ENCODE measurements at places on chromosomes 7 and 10. TPM values are rescaled to one million over a fixed set of nuclear protein-coding genes. Genes with fewer than 3 reads are reported as not detected.
A peak's percentile ranks its signal among the peaks of the same experiment; 100 is the strongest.

DNA sequence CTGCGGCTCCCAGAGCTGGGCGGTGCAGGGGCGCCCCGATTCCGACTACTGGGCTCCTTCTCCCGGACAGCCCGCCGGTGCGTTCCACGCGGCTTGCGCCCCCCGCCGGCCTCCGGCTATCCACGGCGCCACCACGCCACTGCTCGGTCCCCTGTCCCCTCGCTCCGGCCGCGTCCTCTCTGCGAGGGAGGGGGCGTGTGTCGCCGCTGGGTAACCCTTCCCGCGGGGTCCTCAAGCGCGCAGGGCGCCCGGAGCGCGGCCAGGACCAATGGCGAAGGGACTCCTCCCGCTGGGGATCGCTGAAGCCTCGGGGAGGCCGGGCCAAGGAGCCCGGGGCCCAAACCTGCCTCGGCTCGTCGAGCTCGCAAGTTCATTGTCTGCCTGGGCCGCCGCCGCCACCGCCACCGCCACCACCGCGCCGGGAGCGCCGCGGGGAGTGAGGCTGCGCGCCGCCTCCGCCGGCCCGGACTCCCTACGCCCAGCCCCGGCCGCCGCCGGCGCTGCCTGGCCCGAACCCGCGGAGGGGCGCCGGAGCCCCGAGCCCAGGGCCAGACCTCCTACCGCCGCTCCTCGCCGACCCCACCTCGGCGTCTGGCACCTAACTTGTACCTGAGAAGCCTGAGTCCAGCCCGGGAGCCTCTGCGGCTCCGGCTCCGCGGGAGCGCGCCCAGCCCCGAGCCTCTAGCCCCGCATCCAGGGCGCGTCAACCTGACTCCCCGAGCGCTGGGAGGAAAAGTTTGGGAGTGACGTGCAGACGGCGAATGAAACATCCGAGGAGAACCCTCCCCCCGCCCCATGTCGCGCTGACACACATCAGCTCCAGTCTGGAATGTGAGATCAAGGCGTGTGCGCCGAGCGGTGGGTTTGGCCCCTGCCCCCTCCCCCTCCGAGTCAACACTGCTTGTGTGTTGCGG, at the start of gene CHST15:
Gene CHST15, minus strand, starts transcription at position 739 of the 914 bp plus-strand sequence. CDS start 47,386 bp downstream, outside the sequence.
- H3K4me3 ChIP-seq: peak within 1 kb of the TSS; percentile 18
- H3K4me1 ChIP-seq: peaks cover 16% of the 10 kb centered on the region
- no peak for DNase-seq
- no peak within 1 kb of the TSS for H3K27ac ChIP-seq
- peaks cover 58% of the 10 kb centered on the region for H3K27me3 ChIP-seq

DNA sequence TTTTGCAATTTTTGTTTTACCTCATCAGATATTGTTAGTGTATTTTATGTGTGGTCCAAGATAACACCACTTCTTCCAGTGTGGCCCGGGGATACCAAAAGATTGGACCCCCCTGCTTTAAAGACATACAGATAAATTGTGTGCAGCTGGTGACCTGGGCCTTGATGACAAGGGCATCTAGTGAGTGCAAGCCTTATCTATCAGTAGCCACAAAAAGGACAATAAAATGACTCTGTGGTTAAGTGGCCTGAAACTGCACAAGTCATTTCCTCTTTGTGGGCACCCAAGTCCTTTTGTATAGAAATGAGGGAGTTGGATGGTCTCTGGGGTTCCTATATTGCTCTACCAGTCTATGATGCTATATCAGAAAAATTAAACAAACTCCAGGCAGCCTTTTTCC, 98.1 kb downstream of the PARD3 start:
- no peaks in the 10 kb centered on the region for H3K27me3 ChIP-seq
- DNase-seq: no peak
- H3K4me3 ChIP-seq: no peak overlapping the region
- peaks cover 75% of the 10 kb centered on the region for H3K4me1 ChIP-seq
- peak overlapping the region; percentile 15 for H3K27ac ChIP-seq
- no peaks in the 10 kb centered on the region for H3K36me3 ChIP-seq

DNA sequence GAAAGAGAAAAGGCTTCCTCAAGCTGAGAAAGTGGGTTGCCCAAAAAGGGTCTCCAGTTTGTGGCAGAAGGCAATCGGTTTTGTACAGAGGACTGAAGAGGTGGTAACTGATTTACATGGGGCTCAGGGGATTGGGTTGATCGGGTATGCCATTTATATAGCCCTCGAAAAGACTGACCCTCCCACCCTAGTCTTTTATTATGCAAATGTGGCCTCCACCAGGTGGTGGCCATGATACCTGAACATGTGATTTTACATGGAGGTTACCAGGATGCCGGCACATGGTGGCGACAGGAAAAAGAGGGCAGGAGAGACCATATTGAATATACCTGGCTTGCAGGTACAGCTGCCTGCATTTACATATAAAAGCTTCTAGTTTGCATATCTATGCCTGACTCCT, 36.7 kb downstream of the ATE1 start:
- no peaks in the 10 kb centered on the region for H3K4me1 ChIP-seq
- no peak overlapping the region for H3K27ac ChIP-seq
- H3K27me3 ChIP-seq: no peaks in the 10 kb centered on the region
- H3K4me3 ChIP-seq: no peak overlapping the region

GRCh38 chr10:125626671-125627070, 56.3 kb downstream of the TEX36 start:
- H3K4me1 ChIP-seq: no peaks in the 10 kb centered on the region
- H3K27me3 ChIP-seq: peaks cover 11% of the 10 kb centered on the region
- DNase-seq: no peak
- H3K36me3 ChIP-seq: no peaks in the 10 kb centered on the region

The AKR1C1 gene
- 0.81 TPM for total RNA-seq

The POLR2J gene
- 17.8 TPM for total RNA-seq

The CCDC172 gene
- not detected for total RNA-seq

The SNCG gene
- total RNA-seq: 0.74 TPM

The C7orf25 gene
- total RNA-seq: 12.2 TPM

The C10orf143 gene
- total RNA-seq: not detected

The HTRA1 gene
- 8.4 TPM for total RNA-seq
